ENCODE measurements at places on chromosomes 4 and X.

DNA sequence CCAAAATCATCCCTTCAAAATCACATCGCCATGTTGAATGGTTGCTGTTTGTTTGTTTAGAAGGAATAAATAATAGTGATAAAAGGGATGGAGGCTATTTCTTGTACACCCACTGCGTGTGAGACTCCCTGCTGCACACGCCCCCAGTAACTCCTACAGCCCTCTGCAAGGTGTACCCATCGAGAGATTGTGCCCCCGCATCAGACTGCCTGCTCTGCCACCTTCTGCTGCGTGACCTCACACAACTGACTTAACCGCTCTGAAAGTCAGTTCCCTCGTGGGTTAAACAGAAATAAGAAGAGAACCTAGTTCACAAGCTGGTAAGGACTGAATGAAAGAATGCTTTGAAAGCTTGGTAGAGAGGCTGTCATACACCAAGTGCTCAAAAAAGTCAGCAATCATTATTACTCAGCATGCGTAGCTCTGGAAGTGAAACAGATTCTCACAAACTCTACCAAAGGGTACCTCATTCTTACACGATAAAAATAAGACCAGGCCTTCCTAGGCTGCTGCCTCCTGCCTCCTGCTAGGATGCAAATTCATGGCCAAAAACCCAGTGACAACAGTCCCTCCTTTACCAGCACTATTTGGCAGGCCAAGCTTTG, 147.1 kb downstream of the CPEB2 start:
- DNase-seq: no peak

DNA sequence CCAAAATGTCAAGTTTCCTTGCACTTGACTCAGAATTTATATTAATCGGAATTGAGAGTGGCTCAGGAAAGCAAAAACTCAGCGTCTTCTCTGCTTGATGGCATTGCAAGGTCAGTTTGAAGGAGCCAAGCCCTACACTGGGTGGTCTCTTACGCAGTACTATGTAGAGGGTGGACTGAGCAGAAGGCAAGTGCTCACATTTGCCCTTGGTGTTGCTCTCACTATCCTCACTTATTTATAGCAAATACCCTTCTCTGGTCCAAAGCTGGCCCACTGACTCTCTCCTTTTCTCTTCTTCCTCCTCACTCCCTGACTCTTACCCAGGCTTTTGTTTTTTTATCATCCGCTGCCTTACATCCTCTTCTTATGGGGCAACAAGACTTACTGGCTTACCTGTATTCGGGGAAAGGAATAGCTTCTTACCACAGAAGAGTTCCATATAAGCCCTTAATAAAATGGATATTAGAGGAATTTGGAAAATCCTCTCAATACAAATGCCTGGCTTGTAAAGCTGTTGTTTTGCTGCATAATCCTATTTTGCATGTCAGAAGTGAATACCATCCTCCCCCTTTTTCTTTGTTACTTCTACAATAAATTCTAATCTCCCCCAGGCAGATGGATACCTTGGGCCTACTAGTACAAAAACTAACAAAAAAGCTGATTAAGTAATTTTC, 24.8 kb upstream of the GATB start:
- DNase-seq: no peak

DNA sequence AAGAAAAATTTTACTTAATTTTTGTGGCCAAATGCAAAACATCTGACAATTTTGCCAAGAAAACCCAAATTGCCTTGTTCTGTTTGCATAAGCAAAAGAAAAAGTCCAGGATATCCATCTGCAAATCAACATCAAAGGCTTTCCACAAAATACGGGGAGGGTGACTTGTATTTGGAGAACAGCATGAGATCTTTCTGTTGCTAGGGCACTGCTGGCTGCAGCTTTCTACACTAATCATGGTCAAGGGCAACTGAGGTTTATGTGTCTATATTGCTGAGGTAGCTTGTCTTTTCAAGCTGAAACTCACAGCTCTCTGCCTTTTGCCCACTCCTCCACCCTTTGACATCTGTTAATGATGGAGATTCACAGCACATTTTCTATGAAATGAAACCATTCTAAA, 389.1 kb downstream of the NKX6-1 start:
- DNase-seq: no peak

DNA sequence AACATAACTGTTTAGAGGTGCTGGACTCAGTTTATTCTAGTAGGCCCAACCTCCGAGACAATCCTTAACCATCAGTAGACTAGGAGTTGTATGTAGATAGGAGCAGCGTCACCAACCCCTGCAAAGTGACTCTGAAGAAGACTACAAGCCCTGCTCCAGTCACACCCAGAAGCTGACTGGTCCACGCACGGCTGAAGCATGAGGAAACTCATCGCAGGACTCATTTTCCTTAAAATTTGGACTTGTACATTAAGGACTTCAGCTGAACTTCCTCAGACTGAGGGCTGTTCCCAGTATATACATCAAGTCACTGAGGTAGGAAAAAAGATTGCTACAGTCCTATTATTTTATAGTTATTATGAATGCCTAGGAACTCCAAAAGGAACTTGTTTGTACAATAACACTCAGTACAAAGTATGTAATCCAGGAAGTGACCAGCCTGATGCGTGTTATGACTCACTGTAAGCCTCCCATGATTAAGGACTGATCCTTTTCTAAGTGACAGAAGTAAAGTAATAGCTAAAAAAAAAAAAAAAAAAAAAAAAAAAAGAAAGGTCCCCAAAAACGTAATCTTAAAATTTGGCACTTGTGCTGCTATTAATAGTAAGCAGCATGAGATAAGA, 41.6 kb upstream of the UGT2B7 start:
- DNase-seq: no peak

GRCh38 chr4:66475596-66475995, 805.3 kb upstream of the EPHA5 start:
- DNase-seq: no peak

- DNase-seq: no peak
Measured at GRCh38 chr4:165101641-165102040, 11.0 kb downstream of the TMEM192 start.

- DNase-seq: peak; percentile 44
Measured at GRCh38 chr4:142846108-142846728, at the start of gene INPP4B. INPP4B (minus strand) TSS chr4:142846301.

DNA sequence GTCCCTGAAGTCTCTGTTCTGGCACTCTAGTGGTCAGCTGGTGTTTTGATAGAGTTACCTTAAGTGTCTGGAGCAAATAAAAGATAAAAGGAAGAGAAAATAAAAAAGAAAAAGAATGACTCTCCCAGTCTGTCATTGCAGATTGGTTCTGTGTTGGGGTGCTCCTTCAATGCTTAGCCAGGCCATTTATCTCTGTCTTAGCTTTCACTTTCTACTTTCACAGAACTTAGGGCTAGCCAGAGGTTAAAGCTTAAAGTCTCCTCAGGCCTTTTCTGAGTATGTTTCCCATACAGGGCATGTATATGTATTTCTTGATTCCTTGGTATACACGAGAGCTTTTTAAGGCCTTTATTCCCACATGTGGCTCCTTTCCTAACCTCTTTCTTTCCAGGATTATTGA, 83.1 kb upstream of the TEX13D start:
- DNase-seq: no peak

- DNase-seq: no peak
Measured at GRCh38 chr4:70630162-70630561, 1.6 kb downstream of the ENAM start.

- DNase-seq: no peak
Measured at GRCh38 chrX:11406109-11406765, 113.0 kb downstream of the AMELX start.

DNA sequence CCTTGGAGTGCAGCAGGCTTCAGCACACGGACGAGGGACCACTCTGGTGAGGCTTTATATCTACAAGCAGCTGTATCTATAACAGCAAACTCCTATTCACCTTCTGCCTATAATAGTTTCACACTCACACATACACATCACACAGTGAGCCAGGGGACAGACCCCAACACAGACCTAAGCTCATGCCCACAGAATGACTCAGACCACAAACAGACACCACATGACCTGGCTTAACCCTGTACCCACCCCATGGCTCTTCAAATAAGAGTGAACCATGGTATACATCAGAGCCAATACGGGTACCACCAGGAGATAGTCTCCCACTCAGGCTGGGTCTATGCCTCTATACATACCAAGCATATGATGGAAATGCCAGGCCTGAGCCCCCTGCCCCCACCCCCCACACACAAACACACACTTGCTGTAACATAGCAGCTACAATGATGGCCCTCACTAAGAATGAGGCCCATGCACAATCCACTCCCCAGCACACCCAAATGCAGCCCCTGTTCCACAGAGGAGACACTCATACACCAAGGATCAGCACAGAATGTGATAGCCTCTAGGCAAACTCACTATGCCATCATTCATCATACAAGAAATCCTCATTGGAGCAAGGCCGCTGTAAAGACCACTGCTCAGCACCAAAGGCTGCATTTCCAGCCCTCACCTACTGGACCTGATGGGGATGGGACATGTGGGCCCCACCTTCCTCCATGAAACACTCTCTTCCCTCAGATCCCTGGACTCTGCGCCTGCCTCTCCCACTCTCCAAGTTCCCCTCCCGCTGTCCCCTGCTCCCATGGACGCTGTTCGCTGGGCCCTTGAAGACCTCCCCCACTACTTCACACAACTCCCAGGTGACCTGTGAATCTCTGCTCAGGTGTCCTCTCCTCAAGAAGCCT, 62.1 kb upstream of the XIAP start:
- no peak for DNase-seq

DNA sequence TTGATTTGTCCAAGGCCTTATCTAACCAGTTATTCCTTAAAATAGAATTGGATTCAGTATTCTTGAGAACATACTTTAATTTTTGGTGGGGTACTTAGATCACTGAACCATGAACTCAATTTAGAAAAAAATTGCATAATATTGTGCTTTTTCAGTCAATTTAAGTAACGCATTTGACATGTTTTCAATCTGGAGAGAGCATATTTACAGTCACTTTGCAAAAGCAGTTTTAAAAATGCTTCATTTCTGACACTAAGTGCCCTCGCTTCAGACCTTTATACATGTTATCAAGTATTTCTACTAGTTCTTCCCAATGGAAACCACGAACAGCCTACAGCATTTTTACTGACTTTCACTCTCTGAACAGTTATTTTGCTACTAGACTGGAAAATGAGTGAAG, 257.1 kb upstream of the NDST4 start:
- DNase-seq: no peak
